GDM1 (cell line): ENCODE measurements at places on chromosomes 7 and 10.

GRCh38 chr10:930625-931325, 730 bp downstream of the LARP4B start:
- no peak for DNase-seq

DNA sequence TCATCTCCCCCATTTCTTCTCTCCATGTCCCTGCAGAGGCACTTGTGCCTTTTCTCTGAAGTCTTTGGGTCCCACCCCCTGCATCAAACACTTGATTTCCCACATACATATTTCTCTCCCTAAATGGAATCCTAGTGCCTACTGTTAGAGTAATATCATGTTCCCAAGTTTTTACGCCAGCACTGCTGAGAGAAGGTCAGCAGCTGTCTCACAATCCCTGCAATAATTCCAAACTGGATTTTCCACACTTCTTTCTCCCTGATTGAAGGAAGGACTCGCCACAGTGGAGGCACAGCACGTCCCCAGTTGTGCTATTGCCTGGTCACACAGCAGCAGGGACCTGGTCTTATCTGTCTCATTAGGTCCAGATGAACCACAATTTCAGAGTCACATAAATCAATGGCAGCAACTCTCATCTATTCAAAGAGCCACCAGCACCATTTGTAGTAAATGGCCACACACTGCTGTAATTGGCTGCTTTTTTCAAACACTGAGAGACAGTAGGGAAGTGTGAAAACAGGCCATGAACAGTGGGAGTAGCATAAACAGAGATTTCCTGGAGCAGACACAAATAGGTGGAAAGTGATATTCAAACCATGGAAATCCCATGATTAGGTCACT, 605.5 kb downstream of the XPNPEP1 start:
- no peak for DNase-seq

DNA sequence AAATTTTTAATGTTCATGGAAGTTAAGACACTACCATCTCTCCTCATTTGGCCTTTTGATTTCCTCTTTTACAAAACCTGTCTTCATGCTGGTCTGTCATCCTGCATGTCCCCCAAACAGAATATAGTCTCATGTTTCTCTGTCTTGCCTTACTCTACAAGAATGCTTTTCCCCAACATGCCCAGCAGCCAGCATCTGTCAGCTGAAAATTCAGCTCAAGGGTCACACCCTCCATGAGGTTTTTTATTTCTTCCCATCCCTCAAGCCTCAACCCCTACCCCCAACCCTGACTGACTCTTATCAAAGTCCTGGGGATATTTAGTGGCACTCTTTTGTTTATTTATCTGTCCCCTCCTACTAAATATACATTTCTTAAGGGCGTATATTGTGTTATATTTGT, 202.0 kb downstream of the ANK3 start:
- no peak for DNase-seq

DNA sequence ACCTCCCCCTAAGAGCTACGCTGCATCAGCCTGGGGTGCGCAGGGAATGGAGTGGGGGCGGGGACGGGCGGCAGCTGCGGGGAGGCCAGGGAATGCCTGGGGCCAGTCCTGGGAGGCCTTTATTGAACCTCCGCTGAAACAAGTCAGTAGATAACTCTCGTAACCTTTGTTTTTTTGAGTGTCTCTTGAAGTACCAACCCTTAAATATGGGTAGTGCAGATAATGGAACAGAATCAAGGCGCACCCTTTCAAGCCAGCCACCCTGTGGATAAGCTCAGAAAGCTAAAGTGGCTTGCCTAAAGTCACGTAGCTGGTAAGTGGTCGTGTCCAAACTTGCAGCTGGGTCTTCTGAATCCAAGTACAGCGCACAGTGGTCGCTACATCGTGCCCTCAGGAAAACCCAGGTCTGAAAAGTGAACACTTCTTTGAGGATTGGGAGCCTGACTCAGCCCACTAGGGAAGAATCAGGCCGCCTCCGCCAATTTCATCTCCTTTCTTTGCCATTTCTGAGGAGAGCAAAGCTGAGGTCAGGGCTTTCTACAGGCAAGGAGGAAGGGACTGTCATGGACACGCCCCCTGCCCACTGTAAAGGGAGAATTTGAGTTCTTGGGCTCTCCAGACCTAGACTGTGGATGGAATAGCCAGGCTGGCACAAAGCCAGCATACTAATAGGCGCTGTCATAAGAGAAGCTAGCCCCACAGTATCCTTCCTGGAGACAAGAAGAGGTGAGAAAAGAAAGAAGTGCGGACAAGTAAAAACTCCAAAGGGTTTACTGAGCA, 3.2 kb upstream of the EGR2 start:
- DNase-seq, result no peak

- DNase-seq, result no peak
Measured at GRCh38 chr10:59799421-59799820, 46.2 kb upstream of the MRLN start.

GRCh38 chr7:108101759-108102158, 28.4 kb downstream of the LAMB4 start:
- DNase-seq, result no peak

GRCh38 chr10:287814-288213, 152.6 kb downstream of the ZMYND11 start:
- no peak for DNase-seq

- no peak for DNase-seq
Measured at GRCh38 chr7:16420329-16420648, 1.0 kb downstream of the CRPPA start.

DNA sequence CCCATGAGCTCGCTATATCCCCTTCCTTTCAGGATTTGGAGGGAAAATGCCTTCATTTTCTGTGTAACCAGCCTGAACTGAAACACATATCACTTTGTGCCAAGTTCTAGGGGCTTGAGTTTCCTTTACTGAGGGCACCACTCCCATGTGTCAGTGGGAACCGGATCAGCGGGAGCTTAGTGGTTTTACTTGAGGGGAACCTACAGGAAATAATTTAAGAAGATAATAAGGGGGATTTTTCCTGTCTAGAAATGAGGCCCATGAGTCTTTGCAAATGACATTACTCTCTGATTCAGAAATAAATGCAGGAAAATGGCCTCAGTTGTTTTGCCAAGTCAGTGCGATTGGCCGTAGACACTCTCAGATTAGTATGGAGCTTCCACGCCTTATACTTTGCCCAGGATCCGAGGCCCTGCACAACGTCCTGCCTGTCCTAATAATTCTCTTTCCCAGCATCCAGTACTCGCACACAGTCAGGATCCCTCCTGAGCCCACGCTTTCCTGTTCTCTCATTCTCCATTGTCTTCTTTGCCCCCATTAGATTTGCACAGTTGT, 86.4 kb upstream of the LYZL1 start:
- DNase-seq, result no peak

DNA sequence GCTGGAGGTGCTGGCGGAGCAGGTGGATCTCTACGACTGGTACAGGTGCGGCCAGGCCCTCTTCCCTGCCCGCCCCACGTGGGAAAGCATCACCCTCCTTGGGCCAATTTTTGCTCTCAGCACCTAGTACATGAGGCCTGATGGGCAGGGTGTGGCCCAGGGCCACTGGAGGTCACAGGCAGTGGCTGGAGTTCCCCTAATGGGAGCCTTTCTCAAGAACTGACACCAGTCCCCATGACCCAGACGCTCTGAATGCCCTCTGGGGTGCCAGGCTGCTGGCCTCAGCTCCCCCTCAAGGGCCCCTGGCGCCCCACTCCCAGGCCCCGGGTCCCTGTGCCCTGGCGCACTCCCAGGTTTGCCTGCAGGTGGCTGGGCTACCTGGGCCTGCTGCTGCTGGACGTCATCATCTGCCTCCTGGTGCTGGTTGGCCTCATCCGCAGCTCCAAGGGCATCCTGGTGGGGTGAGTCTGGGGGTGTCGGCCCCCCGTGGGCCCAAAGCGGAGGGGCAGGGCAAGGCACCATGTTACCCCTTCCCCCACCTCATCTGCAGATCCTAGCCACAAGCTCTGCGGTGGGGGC, 15.9 kb downstream of the TTYH3 start:
- DNase-seq, result no peak

DNA sequence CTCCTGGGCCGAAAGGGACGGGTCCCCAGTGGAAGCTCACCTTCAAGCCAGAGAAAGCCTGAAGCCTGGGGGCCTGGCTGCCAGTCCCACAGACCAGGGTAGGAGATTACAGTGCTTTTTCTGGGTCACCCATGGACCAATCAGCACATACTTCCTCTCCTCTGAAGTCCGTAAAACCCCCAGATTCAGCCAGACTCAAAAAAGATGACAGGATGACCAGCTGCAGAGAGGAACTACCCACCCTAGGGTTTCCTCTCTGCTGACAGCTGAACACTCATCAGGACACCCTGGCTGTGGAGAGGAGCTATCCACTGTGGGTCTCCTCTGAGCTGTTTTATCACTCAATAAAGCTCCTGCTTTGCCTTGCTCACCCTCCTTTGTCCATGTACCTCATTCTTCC, 78.0 kb downstream of the SAMD9 start:
- DNase-seq, result no peak

DNA sequence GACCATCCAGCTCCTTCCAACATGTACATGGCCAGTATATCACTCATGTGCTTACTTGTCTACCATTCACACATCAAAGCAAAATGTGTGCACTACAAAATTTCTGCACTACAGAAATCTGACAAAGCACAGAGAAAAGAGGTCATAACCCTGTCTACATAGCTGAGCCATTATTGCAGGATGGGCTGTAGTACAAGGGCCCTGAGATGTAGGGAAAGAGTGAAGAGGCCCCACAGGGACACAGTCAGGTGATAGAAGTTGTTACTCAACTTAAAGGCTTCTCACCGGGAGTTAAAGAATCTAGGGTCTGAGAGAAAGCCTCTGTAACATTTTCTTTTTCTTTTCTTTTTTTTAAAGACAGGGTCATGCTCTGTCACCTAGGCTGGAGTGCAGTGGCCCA, 17.5 kb downstream of the AVPI1 start:
- no peak for DNase-seq

GRCh38 chr7:30412782-30413504, 65.6 kb downstream of the NOD1 start:
- no peak for DNase-seq

DNA sequence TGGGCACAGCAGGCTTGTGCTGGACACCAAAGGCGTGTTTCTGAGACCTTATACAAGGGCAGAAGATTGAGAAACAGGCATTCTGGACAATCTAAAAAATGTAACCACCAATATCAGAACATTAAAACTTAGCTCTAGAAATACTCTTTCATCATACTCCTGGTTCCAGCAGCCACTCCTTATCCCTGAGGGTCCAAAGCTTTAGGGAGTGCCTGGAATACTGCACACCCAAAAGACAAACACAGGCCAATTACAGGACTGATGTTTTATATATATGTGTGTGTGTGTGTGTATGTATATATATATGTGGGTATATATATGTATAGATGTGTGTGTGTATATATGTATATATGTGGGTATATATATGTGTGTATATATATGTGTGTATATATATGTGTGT, 39.6 kb downstream of the FAM171A1 start:
- no peak for DNase-seq

DNA sequence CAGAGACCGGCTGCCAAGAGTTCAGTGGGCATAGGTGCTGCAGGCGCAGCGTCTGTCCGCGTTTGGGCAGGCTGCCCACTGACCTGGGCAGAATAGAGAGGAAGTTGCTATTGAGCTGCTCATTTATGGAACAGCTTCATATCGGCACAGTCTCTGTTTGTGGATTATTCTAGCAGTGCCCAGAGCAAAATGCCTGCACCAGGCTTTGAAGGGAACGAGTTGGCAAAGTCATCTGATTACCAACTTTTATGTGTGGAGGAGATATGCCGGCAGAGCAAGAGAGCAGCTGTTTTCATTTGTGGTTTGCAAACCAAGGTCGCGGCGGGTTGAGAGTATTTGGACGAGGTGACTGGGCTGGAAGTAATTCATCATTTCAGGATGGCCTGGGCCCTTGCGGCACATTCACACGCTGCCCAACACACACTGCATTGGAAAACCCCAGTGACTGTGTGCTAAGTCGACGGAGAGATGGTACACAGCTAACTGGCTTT, 228.5 kb downstream of the TCERG1L start:
- DNase-seq, result no peak

- no peak for DNase-seq
Measured at GRCh38 chr10:70799124-70799523, 13.9 kb upstream of the TBATA start.
